ENCODE measurements at places on chromosomes 5 and 9. TPM values are rescaled to one million over a fixed set of nuclear protein-coding genes. Genes with fewer than 3 reads are reported as not detected.

The LURAP1L gene
- 47.5 TPM for total RNA-seq

The GCNT4 gene
- total RNA-seq: 2.5 TPM

The RNF183 gene
- total RNA-seq: not detected

The CNTRL gene
- 11.2 TPM for total RNA-seq

The CTNNAL1 gene
- 106 TPM for total RNA-seq

The FGFR4 gene
- total RNA-seq: 0.74 TPM

The GPX8 gene
- total RNA-seq: 79.7 TPM

The PCDHB11 gene
- total RNA-seq: 0.08 TPM

The RGS7BP gene
- 0.72 TPM for total RNA-seq
